Activated CD8-positive, alpha-beta T cell treated with anti-CD3 and anti-CD28 coated beads for 36 hours (primary cell): ENCODE measurements at places on chromosomes 7 and 10.

GRCh38 chr7:70027867-70028266, 429.6 kb downstream of the AUTS2 start:
- DNase-seq, result peak; percentile 13

DNA sequence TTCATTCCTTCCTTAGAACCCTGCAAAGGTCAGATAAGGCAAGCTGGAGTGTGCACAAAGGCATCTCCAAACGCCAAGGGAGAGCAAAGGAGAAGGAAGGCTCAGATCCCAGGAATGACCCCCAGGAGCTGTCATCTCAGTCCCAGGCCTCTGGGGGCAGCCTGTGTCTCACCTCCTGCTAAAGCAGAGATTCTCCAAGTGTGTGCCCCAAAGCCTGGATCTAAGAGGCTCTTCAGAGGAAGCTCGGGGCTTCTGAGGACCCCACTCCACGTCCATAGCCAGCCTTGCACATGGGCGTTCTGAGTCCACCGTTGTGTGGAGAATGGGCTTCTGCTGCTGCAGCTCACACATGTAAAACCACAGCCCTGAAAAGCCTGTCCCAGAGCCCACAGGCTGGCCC, 5.1 kb upstream of the GRID1 start:
- no peak for DNase-seq

DNA sequence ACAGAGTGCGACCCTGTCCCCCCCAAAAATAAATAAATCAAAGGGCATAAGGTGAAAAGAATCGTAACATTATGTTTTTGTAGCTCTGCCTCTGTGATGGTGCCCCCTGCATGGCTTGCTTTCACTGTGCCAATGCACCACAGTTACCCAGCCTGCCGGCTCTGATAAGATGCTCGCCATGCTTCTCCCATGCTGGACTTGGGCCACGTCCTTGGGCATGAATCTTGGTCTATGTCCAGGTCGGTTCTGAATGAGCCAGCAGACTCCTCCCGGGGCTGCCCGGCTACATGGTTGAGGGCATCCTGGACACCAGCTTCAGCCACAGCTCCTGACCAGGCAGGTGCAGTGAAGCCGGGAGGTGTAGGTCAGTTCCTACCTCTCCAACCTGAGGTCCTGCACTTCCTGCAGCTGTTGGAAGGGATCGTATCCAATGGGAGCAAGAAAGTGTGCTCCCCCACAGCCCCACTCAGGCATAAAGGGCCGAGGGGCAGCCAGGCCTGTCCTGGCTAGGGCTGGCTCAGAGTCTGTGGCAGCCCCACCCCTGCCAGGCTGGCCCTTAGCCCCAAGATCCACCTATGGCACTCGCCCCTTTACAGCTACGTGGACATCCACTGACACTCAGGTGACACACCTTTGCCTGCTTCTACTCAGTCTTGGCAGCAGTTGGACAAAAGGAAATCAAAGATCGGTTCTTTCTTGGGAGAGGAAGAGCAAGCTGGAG, 34.1 kb downstream of the CHST3 start:
- no peak for DNase-seq

DNA sequence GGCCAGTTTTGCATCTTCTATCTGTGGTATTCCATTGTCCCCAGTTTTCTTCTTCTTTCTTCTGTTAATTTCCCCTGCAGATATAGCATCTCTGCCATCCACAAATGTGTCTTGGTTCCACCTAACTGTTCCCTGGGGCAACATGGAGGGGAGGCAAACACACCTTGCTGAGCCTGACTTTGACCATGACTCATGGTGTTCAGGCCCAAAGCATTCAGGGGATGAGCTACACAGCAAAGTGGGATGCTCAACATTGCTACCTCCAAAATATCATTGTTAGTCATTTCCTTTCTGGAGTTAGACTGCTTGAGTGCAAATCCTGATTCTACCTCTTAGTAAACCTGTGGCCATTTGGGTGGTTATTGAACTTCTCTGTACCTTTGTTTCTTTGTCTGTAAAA, 542.7 kb downstream of the LRMDA start:
- no peak for DNase-seq
